ENCODE measurements at places on chromosomes 5 and 9.

DNA sequence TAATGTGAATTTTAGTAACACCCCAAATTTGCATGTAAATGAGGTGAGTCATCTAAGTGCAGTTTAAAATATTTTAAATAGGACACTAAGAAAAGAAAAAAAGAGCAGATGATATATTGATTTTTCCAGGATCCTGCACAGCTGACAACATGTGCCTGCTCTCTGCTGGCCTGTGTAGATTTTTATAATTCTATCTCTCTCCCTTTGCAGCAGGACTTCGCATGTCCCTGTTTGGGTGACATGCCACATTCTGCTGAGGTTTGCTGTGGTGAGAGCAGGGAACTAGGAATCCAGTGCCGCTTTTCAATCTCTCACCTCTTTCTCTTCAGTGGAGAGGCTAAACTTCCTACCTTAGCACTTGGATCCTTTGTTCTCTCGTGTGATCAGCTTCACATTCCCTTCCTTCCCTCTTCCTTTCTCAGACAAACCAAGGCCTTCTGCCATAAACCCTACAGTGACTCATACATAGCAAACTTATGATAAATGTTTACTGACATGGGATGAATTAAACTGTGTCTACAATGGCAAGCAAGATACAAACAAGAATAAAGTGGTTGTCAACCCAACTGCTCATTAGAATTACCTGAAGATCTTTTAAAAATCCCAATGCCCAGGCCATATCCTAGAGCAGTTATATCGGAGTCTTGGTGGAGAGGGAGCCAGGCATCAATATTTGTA is 198.8 kb upstream of the EFNA5 start:
- no peak for DNase-seq

- no peak for DNase-seq
Observed at GRCh38 chr5:136028782-136029742, at the start of gene TGFBI. TSS of gene TGFBI (plus strand) at chr5:136028988. CDS start at chr5:136029056, 68 bp downstream.

DNA sequence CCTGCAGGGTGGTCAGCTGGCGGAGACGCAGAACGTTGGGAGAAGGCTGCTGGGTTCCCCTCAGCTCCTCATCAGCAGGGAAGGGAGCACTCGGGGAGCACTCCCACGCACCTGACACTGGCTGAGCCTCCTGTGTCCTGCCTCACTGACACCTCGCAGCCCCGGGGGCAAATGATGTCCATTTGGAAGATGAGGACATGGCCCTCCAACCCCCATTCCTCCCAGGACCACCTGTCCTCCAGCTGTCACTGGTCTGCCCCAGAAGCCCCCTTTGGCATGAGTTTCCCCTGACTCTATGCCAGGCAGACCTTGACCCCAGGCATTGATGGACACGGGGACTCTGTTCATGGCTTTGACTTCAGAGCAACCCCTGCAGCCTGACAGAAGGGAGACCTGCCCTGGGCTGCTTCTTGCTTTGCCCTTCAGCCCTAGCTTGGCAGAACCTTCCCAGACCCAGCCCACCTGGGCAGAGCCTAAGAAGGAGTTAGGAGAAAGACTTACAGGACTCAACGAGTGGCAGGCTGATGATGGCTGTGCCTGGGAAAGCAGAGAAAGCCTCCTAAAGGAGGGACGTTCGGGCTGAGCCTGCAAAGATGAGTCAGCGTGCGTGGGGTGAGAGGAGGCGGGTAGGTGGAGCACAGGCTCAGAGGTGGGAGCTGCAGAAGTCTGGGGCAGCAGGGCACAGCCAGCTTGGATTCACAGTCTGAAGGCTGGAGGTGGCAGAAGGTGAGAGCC is 90.6 kb downstream of the LMX1B start:
- peak; percentile 57 for DNase-seq

DNA sequence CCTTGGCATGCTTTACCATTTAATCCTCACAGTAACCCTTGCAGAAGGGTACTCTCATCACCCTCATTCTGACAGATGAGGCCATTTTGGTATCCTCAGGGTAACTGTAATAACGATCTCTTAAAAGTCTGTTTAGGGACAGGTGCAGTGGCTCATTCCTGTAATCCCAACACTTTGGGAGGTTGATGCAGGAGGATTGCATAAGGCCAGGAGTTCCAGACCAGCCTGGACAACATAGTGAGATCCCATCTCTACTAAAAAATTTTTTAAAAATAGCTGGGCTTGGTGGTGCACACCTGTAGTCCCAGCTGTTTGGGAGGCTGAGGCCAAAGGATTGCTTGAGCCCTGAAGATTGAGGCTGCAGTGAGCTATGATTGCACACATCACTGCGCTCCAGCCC is 31.8 kb downstream of the CSF1R start:
- DNase-seq: no peak

DNA sequence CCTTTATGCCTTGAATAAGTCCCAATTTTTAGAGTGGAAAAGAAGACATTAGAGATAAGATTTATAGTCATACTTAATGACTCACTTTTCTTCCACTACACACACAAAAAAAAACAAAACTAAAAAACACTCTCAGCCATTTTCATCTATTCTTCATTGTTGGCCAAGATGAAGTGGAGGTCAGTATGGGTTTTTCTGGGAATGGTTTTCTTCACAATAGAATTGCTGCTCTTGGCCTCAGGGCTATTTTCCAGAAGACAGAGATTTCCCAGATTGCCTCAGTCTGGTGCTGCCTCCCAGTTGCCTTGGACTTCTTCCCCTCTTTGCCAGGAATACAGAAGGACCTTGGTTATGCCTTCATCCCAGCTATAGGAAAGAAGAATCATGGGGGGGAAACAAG is 463.7 kb downstream of the TMEM232 start:
- DNase-seq: no peak

DNA sequence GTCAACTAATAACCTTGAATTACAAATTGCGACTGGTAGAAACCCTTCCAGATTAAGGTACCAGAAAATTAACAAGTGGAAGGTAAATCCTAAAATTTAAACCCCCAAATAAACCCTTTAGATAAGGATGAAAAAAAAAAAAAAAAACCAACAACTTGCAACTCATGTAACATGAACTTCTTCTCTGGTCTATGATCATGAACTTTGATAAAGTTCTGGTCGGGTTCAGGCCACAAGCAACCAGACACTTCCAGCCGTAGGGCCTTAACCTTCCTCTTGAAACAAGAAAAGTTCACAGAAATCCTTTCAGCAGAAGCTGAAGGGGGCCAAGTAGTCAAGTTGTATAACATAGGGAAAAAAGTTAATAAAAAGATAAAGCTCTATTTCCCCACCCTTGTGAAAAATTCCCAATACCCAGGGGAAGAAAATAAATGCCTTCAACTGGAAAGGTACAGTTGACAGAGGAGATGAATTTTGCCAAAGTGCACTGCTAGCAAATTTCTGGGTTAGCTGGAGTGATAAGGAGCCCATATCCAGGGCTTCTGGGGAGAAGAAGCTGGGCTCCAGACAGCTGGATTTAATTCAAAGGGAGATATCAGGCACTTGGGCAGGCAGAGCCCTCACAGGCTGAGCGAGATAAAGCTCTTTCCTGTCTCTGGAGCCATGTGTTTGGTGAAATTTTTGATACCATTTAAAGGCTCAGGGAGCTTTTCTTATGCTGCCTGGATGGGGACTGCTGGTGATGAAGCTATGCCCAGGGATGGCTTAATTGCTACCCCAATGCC is 234.2 kb upstream of the PANK3 start:
- no peak for DNase-seq

DNA sequence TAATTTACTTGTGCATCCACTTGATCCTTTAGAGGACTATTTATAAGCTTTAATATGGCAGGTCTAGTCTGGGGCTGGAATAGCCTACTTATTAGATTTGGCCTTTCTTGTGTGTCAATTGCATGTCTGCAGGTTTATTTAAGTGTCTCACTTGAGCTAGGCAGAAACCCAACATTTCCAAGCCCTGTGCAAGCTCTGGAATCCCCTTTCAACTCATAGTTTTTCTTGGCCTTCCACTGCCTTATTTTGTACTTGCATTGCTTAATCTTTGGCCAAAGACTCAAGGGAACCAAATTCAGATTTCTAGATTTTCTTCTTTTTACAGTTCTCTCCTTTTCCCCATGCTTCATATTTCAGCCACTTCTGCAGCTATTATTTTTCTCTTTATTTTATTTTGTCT is 102.4 kb upstream of the RFX3 start:
- no peak for DNase-seq

GRCh38 chr5:132190161-132190817 is 37.4 kb downstream of the P4HA2 start:
- DNase-seq: no peak

- DNase-seq: no peak
Observed at GRCh38 chr9:80605129-80605528, 1033.4 kb downstream of the TLE4 start.

GRCh38 chr5:125450771-125451170 is 704.3 kb upstream of the ZNF608 start:
- no peak for DNase-seq

- DNase-seq: no peak
Observed at GRCh38 chr5:94361161-94361560, 257.2 kb downstream of the KIAA0825 start.

Measured in stimulated activated CD4-positive, alpha-beta T cell treated with anti-CD3 and anti-CD28 coated beads, Interleukin-2, amount 100 ng/mL, for 4 hours (primary cell).